ENCODE measurements at places on chromosomes 6 and 20.

DNA sequence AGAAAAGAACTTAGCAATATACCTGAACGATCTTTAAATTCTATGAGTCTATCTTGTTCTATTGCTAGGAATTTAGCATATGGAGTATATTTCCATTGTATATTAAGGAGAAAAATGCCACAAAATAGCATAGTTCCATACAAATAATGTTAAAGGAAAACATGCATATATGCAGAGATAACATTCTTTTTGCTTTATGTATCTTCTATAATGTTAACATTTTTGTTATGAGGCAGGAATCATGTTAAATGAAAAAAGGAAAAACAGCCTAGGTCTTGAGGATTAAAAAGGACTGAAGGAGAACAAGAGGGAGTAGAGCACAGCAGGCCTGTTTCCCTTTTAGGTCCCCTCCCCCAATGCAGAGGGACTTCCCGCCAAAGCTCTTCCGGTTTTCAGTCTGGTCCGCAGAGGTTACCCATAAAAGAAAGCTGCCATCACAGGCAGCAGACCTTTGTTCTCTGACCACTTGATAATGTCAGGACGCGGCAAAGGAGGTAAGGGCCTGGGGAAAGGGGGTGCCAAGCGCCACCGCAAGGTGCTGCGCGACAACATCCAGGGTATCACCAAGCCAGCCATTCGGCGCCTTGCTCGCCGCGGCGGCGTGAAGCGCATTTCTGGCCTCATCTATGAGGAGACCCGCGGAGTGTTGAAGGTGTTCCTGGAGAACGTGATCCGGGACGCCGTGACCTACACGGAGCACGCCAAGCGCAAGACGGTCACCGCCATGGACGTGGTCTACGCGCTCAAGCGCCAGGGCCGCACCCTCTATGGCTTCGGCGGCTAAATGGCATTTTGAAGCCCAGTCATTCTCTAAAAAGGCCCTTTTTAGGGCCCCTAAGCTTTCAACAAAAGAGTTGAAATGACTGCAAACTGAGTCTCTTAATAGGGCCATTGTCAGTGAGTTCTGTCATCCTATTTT is 108.4 kb upstream of the PRSS16 start:
- no peak for DNase-seq

GRCh38 chr6:157631412-157631811 is 191.6 kb upstream of the SNX9 start:
- DNase-seq: no peak

DNA sequence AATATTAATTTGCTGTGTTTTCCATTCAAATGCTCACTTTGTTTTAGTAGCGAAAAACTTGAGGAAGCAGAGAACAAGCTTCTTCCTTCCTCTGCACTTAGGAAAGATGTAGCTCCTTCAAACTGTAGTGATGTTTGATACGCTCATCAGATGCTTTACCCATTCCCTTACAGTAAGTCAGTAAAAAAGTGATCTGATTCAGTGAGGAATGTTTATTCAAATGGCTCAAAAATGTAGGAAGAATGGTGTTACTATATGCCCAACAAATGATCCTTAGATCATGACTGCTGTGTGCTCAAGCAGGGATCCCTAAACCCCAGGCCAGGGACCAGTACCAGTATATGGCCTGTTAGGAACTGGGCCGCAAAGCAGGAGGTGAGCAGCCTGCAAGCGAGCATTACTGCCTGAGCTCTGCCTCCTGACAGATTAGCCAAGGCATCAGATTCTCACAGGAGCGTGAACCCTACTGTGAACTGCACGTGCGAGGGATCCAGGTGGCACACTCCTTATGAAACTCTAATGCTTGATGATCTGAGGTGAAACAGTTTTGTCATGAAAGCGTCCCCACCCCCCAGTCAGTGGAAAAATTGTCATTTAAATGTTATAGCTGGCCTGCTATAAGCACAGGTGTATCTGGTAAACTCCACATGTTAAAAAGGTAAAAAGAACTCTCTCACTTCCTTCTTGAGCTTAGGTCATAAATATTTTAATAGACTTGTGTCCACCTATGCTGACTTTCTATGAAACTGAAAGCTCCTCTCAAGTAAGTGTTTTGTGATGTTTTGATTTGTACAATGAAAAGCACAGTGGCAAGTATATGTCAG is 187.2 kb downstream of the FOXC1 start:
- DNase-seq: no peak

GRCh38 chr20:50540620-50541605 is 30.7 kb downstream of the PTPN1 start:
- DNase-seq: no peak

DNA sequence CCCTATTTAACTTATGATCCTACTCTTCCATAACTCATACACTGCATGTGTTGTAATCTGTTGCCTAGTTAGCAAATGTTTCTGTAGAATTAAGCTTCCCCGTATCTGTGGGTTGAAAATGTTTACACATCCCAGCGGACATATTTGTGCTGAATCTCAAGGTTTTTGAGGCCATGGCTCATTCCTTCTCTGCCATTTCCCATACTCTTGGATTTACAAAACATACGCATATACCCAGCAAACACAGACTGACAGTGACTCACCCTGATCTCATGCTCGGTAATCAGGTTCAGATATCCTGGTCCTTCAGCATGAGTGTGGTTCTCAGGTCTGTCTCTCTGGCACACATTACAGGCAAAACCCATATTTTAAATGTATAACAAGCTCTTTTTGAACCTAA is 58.7 kb downstream of the AGPAT4 start:
- no peak for DNase-seq

- DNase-seq: no peak
Observed at GRCh38 chr20:59848182-59848581, 85.3 kb downstream of the SYCP2 start.

GRCh38 chr6:159095616-159096015 is 50.8 kb upstream of the TAGAP start:
- DNase-seq: no peak

GRCh38 chr6:112466373-112467151 is 119.4 kb downstream of the RFPL4B start:
- DNase-seq: no peak

DNA sequence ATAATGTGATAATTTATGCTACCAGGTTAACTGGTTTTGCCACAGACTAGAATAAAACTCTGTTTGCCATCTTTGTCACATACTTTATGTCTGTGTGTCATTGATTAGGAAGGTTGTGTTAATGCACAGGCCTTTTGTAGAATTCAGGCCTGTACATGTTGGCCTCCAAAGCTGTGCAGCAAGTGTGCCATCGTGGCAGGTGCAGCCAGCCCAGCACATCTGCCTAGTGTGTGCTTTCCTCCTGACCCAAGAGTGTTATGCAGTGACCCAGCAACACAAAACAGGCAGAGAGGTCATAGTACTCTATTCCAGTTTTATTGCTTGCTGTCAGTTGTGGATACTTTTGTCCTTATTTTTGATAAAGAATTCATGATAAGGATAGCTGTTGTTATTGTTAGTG is 3.7 kb downstream of the MAP3K4 start:
- DNase-seq: no peak

- no peak for DNase-seq
Observed at GRCh38 chr20:18314786-18315406, 26.6 kb downstream of the ZNF133 start.

DNA sequence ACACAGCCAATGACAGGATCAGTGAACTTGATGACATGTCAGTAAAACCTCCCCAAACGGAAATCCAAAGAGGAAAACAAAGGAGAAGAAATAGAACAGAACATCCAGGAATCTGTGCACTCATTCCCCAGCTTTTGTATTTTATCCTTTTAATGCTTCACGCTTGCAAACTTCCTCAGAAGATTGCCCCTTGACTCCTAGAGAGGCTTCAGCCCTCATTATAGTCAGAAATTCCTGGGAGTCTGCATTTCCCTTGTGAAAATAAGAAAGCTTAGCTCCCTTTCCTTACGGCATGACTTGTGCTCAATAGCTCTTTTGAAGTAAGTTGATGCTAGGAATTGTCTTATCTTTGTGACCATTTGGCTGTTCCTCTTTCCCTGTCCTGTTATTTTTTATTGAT is 313.6 kb upstream of the OPRM1 start:
- no peak for DNase-seq

DNA sequence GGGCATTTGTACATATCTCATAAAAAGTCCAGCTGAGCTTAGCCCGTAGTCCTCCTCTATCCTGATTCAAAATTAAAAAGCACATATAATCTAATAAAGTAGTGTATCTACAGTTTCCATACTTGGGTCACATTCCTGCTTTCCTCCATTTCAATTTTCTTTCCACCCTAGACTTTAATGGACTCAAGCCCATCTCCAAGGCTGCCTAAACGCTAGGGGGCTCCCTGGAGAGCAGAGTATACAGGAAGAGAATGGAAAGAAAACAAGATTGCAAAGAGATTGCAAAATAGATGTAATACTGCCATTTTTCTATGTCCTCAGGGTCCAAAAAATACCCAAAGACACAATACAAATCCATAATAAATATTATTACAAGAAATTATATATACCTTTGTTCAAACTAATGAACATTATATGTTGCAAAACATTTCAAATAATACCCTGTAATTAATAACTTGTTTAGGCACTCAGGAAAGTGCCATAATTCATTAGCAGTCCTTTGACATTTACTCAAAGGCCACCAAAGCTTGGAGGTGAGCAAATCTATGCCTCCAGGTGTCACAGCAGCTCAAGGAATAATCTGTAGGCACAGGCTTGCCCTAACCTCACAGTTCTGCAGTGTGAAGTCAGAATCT is 2.4 kb upstream of the MCM3 start:
- peak; percentile 59 for DNase-seq

- no peak for DNase-seq
Observed at GRCh38 chr20:20341371-20341770, 26.5 kb upstream of the INSM1 start.
